ENCODE measurements at places on chromosomes 1 and 21.

- no peak for DNase-seq
Observed at GRCh38 chr21:15729346-15729673, 472 bp upstream of the USP25 start.

DNA sequence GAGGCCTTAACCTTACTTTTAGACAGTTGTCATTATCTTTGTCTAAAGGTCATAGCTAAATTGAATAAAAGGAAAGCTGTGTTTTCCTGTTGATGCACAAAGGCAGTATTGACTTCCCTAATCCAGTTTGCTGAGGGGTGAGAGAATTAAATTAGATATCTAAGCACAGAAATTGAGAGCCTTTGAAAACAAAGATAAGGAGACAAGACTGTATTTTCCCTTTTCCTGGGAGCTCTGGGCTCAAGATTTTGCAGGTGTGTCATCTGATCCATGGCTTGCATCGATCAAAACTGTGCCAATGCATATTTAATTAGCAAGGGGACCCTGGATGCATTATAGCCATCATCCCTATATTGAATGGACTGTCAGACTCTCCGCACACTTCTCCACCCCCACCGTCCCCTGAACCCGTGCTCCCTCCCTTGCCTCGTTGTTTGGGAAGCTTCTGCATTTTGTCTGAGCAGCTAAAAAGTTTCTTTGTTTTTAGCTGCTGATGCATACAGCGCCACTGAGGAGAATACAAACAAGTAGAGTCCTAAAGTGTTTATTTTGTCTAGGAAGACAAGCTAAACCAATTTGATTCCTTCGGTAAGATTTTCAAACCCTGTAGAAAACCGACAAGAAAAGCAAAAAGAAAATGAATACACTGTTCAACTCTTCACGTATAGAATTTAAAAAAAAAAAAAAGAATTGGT, 186.3 kb downstream of the NFIA start:
- DNase-seq = no peak

DNA sequence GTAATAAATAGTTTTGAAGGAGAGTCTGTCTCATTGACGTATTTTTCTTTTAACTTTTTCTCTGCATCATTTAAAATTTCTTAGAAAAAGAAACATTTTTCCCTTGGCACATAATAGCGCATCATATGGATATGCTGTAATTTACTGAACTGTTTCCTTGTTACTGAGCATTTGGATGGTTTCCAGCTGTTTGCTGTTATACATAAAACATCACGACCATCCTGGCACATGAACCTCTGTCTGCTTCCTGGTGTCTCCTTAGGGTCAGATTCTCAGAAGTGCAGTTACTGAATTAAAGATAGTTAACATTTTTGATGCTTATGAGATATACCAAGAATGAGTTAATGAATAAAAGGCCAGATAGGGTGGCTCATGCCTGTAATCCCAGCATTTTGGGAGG, 67.2 kb downstream of the BACE2 start:
- DNase-seq = no peak

- no peak for DNase-seq
Observed at GRCh38 chr1:161771161-161771560, 5.0 kb downstream of the ATF6 start.

GRCh38 chr1:147078606-147079399, 93.5 kb downstream of the PRKAB2 start:
- no peak for DNase-seq

DNA sequence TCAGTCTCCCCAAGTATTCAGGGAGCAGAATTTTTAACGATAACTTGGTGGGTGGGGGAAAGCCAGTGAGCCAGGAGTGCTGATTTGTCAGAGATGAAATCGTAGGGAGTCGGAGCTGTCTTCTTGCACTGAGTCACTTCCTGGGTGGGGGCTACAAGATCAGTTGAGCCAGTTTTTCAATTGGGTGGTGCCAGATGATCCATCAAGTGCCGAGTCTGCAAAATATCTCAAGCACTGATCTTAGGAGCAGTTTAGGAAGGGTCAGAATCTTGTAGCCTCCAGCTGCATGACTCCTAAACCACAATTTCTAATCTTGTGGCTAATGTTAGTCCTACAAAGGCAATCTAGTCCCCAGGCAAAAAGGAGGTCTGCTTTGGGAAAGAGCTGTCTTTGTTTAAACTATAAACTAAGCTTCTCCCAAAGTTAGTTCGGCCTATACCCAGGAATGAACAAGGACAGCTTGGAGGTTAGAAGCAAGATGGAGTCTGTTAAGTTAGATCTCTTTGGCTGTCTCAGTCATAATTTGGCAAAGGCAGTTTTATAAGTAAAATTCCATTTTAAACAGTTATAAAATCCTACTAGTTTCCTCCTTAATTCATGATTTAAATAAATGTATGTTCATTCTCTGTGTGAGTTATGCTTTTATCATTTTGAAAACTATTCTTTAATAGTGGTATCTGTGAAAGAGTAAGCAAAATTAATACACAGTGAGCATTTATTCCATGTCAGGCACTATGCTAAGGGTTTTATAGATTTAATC, 51.7 kb downstream of the SLC16A1 start:
- no peak for DNase-seq

- no peak for DNase-seq
Observed at GRCh38 chr1:10459184-10459583, 9.4 kb downstream of the CORT start.

DNA sequence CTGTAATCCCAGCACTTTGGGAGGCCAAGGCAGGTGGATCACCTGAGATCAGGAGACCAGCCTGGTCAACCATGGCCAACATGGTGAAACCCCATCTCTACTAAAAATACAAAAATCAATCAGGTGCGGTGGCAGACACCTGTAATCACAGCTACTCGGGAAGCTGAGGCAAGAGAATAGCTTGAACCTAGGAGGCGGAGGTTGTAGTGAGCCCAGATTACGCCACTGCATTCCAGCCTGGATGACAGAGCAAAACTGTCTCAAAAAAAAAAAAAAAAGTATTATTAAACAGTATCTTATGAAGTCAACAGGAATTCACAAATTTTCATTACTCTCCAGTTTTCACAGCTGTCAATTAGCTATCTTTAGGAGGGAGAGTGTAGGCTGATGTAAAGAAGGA, 3.8 kb downstream of the ACBD6 start:
- no peak for DNase-seq

GRCh38 chr1:87905651-87906050, 577.0 kb downstream of the LMO4 start:
- no peak for DNase-seq

DNA sequence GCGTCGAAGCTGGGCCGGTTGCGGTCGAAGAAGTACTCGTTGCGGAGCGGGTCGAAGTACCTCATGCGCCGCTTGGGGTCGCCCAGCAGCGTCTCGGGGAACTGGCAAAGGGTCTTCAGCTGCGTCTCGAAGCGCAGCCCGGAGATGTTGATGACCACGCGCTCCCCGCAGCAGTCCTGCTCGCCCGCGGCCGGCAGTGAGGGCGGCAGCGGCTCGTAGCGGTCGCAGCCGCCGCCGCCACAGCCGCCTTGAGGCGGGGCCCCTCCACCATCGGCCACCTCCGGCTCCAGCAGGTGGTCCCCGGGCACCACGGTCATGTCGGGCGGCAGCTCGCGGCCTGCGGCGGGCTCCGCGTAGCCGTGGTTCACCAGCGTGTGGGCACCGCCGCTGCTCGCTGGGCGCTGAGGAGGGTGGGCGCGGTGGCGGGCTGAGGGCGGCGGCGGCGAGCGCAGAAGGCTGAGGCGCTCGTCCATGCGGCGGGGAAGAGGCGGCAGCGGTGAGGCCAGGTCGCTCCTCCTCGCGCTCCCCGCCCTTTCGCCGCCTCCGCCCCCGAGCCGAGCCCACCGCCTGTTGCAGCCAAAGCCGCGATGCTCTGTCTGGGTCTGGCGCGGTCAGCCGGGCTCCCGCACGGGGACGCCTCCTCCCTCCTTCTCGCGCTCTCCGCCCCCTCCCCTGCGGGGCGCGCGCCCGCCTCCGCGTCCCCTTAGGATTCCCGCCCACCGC, at the start of gene KCNA3:
Gene KCNA3, minus strand, starts transcription at position 604 of the 723 bp plus-strand sequence. Its CDS starts 131 bp downstream, at position 473.
- DNase-seq = peak; percentile 50

GRCh38 chr1:3440300-3440681, 14.2 kb upstream of the ARHGEF16 start:
- DNase-seq = no peak

DNA sequence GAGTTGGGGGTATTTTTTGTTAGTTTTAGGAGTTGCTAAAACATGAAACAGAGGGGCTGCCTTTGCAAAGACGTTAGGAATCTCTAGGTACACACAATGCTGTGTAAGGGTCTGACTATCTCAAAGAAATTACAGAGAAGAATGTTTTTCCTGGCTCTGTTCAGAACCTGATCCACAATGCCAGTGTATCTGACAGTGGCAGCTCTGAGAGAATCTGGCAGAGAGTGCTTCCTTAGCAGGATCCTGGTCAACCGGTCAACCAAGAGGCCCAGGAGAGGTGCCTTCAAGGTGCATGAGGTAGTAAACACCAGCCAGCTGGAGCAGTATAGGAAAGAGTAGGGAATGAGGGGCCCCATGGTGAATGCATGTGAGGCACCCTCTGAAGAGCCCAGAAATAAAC, 40.9 kb upstream of the RGS1 start:
- DNase-seq = no peak

- no peak for DNase-seq
Observed at GRCh38 chr21:39911286-39912199, 44.3 kb downstream of the PCP4 start.

DNA sequence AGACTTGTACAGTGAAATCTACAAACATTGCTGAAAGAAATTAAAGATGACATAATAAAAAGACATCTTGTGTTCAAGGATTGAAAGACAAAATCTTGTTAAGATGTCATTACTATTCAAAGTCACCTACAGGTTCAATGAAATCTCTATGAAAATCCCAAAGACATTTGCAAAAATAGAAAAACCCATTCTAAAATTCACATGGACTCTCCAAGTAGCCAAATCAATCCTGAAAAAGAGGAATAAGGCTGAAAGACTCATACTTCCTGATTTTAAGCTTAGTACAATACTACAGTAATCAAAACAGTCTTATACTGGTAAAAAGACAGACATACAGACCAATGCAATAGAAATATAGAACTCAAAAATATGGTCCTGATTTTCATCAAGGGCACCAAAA, 78.6 kb downstream of the PCSK9 start:
- no peak for DNase-seq

- DNase-seq = no peak
Observed at GRCh38 chr1:174872615-174873058, 127.1 kb upstream of the CACYBP start.

DNA sequence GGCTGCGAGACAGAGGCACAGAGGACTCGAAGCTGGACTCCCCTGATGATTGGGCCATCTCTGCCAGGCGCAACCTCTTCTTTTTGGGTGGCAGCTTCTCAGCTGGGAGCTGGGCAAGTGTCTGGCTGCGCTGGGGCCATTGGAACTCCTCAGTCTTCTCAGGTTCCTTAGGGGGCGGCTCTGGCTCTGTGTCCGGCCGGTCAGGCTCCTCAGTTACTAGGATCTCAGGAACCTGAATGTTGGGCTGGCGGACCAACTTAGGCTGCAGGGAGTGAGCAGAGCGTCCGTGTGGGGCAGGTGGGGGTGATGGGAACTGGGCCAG, 97.5 kb upstream of the EDN2 start:
- no peak for DNase-seq

GRCh38 chr1:109368464-109368863, 29.3 kb downstream of the SORT1 start:
- no peak for DNase-seq

GRCh38 chr1:21586846-21587601, 77.8 kb downstream of the ALPL start:
- no peak for DNase-seq
